ENCODE measurements at places on chromosomes 3 and 15. TPM values are rescaled to one million over a fixed set of nuclear protein-coding genes. Genes with fewer than 3 reads are reported as not detected.
A peak's percentile ranks its signal among the peaks of the same experiment; 100 is the strongest.

DNA sequence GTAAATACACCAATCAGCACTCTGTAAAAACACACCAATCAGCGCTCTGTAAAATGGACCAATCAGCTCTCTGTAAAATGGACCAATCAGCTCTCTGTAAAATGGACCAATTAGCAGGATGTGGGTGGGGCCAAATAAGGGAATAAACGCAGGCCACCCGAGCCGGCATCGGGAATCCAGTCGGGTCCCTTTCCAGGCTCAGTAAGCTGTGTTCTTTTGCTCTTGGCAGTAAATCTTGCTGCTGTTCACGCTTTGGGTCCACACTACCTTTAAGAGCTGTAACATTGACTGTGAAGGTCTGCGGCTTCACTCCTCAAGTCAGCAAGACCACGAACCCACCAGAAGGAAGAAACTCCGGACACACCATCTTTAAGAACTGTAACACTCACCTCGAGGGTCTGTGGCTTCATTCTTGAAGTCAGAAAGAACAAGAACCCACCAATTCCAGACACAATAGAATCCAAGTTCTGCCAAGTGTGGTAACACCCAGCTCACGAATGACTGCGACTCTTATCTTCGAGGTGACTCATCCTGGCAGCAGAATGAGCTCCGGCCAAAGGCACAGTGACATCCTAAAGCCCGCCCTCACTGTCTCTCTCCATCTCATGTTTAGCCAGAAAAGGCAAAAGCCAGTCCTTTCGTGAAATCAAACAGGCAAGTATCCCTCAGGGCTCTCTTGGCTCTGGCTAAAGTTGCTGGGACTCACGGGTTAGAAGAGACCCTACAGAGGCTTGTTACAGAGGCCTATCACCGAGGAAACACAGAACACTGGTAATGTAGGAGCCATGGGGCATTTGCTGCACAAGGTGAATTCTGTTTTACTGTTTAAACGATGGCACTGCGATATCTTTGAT is 155.2 kb downstream of the FAM43A start:
- peak; percentile 12 for DNase-seq

- DNase-seq: peak; percentile 75
These were observed 767.2 kb upstream of the LMCD1 start for GRCh38 chr3:7734456-7734855.

- DNase-seq: no peak
These were observed 218.7 kb upstream of the ATP10A start for GRCh38 chr15:26081758-26082220.

DNA sequence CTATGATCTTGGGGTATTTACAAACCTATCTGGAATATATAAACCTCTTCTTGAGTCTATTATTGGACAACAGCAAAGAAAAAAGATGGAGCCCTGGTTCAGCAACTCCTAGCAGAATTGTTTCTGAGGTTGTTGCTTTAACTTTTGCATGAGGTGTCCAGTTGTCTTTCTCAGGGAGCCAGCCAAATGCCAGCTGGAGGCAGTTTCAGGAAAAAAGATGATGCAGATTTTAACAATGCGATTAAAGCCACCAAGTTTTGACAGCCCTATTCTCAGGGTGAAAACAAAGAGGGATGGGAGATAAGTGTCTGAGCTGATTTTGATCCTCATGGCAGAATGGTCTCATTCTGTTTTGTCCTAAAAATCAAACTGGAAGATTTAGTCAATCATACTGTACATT is 181.6 kb upstream of the RASGRP1 start:
- DNase-seq: no peak

NR2F2 gene
- 1.4 TPM for total RNA-seq

ADAMTS7 gene
- 0.51 TPM for total RNA-seq

TMIE gene
- 1.3 TPM for total RNA-seq

SOX2 gene
- total RNA-seq: 15.4 TPM

SEMA3F gene
- total RNA-seq: 35.5 TPM

GASK1A gene
- 1.1 TPM for total RNA-seq
